ENCODE measurements at places on chromosomes 11 and 22.

GRCh38 chr22:23180893-23181720 is 798 bp downstream of the BCR start:
- DNase-seq: no peak

- DNase-seq: no peak
Measured at GRCh38 chr11:108863528-108863927, 198.7 kb downstream of the DDX10 start.

GRCh38 chr11:13666708-13667107 is 1.8 kb upstream of the FAR1 start:
- DNase-seq: no peak

- DNase-seq: no peak
Measured at GRCh38 chr22:39114112-39114511, 17.1 kb downstream of the APOBEC3H start.

- DNase-seq: no peak
Measured at GRCh38 chr11:15989685-15990084, 366.7 kb downstream of the SOX6 start.

DNA sequence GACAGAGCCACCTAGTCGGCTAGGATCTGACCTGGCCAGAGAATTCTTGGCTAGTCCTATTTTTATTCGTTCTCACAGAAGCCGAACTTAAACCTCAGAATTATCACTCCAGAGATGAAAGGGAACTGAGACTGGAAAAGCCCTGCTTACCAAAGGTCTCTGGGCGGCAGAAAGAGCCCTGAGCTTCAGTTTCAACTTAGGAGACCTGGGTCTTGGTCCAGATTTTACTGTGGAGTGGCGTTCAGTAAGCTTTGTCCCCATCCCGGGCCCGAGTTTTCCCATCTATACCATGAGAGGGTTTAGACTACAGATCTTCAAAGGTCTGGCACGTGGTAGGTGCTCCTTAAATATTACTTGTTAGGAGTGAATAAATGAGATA is 516 bp downstream of the NEU3 start:
- no peak for DNase-seq

DNA sequence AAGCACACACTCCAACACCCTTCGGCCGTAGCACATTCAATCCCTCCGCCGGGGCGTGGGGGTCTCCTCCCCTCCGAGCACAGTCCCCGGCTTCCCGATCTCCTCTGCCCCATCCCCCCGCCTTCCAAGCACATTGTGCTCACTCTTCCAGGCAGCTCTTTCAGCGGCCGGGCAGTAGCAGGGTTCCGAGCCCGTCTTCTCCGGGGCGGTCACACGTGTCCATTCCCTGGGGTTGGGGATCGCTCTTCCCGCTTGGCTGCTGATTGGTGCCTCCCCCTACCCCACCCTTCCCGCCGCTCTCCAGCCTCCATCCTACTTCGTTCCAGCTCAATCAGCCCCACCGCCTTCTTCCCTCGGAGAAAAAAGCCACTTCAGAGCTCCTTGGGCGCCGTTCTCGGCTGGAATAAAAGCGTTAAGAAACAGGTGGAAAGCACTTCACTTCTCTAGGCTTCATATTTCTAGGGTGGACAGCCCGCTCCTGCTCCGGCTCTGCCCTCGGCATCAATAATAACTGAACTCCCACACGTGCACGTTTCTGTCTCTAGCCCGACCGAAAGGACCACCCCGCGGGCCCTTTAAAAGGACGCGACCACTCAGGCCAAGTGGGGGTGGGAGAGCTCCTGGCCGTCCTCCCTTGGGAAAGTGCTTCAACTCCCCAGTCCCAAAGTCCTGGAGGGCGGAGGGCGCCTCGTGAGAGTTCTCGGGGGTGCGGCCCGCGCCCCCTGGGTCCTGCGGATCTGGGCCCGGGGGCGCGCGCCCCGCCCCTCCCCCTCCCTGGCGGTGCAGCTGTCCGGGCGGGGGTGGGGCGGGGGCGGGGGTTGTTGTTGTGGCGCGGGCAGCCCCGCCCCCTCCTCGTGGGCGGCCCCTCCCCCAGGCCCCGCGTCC is 464 bp upstream of the CECR2 start:
- DNase-seq: no peak

DNA sequence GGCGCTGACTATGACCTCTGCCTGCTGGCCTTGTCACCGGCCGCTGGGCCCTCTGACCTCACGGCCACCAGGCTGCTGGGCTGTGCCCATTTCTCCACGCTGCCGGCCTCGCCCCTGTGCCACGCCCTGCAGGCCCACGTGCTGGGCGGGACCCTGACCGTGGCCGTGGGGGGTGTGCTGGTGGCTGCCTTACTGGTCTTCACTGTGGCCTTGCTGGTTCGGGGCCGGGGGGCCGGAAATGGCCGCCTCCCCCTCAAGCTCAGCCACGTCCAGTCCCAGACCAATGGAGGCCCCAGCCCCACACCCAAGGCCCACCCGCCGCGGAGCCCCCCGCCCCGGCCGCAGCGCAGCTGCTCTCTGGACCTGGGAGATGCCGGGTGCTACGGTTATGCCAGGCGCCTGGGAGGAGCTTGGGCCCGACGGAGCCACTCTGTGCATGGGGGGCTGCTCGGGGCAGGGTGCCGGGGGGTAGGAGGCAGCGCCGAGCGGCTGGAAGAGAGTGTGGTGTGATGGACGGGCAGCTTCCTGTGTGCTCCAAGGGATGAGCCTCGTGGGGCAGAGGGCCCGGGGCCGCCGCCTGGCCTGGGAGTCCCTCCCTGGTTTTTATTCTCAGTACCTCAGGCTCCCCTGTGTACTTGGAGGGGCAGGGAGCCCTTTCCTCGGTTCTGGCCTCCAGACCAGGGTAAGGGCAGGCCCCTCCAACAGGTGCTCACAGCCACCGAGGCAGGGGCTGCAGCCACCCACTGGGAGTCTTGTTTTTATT is 3.0 kb downstream of the LRFN4 start:
- DNase-seq: no peak

DNA sequence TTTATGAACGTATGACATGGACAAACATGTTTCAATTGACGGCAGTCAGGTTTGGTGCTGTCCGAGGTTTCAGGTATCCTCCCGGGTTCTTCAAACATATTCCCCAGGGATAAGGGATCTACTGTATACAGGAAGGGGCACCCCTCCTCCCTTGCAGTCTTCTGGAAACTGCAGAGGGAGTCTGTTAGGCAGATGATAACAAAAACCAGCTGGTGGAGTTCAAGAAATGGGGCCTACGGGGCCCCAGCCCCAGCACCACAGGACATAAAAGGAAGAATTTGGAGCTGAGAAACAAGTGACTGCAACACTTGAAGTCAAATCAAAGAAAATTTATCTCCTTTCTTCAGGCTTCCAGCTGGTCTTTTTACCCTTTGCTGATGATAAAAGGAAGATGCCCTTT is 32.1 kb downstream of the SNU13 start:
- no peak for DNase-seq

DNA sequence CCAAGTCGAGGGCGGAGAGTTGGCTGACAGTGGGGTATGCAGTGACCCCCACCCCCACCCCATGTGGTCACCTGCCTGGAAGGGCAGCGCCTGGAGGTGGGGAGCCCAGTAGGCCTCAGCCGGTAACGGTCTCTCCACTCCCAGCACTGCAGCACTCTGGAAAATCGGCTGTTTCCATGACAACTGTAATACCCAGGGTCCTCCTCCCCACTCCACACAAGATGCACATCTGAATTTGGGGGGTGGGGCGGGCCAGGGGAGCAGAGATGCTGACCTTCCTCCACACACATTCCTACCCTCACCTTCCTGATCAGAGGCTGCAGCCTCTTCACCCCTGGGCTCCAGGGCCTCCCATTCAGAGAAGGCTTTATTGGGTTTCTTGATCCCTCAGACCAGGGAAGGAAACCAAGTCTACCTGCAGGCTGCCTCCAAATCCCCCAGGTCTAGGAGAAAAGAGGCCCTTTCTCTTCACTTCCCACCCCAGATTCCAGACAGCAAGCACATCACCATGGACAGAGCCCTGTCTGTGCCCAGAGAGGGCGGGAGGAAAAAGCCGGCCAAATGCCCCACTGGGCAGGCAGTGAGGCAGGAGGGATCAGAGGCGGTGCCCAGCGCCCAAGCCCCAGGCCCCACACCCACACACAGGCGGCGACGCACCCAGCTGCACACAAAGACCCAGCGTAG is 46.5 kb downstream of the SLC22A12 start:
- no peak for DNase-seq

GRCh38 chr11:131894615-131895544 is 524.5 kb downstream of the NTM start:
- DNase-seq: no peak

DNA sequence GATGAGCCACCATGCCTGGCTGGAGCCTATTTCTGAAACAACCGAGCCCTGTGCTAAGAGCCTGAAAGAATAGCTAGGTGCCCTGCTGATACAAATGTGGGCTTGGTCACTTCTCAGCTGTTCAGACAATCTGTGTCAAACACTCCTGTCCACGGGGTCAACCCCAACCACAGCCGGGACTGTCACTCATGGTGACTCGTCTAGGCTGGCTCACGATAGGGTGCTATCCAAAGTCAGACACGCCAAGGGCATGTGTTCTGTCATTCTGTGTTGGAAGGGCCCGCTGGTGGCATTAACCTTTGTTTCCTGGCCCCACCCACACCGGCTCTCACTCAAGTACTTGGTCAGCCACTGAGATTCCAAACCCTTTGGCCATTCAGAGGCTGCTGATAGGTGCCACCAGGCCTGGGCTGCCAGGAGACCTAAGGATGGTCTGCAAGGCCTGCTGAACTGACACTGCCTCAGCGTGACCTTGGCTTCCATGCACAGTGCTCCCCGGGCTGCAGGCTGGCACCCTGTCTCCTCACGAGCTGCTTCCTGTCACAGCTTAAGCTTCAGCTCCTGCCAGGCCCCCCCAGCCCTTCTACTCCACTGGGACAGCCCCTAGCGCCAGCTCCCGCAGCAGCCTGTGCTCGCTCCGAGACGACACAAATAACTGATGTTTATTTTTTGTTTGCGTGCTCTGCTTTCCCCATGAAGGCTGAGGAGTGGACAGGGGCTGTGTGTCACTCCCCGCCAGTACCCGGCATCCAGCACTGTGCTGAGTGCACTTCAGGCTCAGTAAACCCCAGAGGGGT is 14.2 kb upstream of the CDC42BPG start:
- DNase-seq: no peak

DNA sequence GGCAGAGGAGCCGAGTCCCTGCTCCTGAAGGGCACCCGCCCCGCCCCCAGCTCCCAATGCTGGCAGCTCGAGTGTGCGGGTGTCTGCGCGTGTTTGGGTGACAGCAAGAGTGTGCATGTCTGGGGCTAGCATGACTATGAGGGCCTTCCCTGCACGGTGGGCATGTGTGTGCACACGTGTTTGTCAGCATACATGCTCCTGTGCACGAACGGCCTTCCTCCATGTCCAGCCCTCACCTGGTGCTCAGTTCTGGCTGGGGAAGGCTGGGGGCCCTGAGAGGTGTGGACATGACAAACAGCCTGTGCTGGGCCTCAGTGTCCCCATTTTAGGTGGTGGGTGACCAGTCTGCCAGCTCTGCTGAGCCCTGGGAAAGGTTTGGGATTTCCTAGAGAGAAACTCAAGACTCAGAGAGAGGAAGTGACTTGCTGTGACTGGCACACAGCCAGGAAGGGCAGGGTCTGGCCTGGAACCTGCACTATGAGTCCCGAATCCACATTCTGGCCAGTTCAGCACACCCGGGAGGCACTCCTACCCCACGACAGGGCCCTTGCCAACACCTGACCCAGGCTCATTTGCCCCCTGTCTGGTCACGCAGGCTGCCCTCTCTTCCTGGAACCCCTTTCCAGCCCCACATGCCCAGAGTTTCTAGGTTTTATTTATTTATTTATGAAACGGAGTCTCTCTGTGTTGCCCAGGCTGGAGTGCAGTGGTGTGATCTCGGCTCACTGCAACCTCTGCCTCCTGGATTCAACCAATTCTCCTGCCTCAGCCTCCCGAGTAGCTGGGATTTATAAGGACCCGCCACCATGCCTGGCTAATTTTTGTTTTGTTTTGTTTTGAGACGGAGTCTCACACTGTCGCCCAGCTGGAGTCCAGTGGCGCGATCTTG is 3.3 kb upstream of the SHISA8 start:
- peak; percentile 72 for DNase-seq

- no peak for DNase-seq
Measured at GRCh38 chr11:17719028-17719937, at the start of gene MYOD1. Gene MYOD1 (plus strand): TSS chr11:17719571. CDS start chr11:17719783, 212 bp downstream.

GRCh38 chr11:119721129-119722120 is 7.6 kb downstream of the NECTIN1 start:
- peak; percentile 48 for DNase-seq

- DNase-seq: no peak
Measured at GRCh38 chr22:20816559-20816958, 42.1 kb downstream of the PI4KA start.

- DNase-seq: no peak
Measured at GRCh38 chr11:73259406-73260126, 12.6 kb upstream of the P2RY6 start.

DNA sequence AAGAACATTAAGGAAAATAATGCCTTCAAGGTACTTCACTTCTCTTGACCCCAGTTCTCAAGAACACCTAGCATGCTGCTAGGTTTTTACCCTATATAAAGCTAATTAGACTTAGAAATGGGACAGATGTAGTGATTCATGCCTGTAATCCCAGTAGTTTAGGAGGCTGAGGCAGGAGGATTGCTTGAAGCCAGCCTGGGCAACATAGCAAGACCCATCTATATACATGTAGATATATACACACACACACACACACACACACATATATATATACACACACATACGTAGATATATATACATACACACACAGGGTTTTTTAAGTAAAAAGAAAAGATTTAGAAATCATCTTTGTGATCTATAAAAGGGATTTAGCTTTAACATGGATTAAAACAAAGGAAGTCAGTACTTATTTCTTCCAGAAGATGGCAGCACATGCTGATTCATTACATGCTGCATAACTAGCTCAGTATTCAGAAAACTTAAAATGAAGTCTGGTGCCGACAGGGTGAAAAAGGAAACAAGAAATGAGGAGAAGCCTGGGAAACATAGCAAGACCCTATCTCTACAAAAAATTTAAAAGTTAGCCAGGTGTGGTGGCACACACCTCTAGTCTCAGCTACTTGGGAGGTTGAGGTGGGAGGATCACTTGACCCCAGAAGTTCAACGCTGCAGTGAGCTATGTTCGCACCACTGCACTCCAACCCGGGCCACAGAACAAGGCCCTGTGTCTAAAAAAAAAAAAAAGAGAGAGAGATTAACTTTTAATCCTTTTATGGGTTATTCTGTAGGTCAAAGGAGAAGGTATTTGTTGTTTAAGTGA is 28.5 kb upstream of the RBX1 start:
- peak; percentile 63 for DNase-seq

- DNase-seq: no peak
Measured at GRCh38 chr11:5136261-5136660, 1.9 kb downstream of the OR52A5 start.

DNA sequence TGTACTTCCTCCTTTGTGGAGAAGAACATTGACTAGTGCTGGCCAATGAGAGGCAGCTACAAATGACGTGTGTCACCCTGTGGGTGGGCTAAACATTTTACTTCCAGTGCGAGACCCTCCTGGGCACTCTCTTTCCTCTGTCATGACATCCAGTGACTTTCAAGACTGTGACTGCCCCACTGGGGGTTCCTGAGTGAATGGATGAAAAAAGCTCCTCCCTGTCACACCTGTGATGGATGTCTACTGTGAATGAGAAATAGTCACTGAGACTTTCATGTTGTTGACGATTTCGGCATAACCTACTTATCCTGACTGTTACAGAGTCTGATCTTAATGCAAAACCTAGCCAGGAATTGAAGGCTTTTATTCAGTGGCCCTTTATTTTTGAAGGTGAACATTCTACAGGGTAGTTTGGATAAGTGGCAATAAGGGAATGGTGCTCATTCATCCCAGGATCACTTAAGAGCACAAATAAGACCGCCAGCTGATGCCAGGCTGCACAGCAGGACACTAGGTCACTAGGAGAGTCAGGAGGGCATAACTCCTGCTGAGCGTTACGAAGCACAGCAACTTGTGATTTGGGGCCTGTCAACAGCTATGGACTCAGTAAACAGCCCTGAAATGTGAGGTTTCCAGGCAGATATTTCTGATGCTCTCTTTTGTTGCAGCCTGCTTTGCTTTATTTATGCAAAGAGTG is 636.6 kb downstream of the NTM start:
- no peak for DNase-seq

Measured in fibroblast of skin of back (primary cell).